Fibroblast of gingiva (primary cell): ENCODE measurements at places on chromosomes 7 and 10.
A peak's percentile ranks its signal among the peaks of the same experiment; 100 is the strongest.

DNA sequence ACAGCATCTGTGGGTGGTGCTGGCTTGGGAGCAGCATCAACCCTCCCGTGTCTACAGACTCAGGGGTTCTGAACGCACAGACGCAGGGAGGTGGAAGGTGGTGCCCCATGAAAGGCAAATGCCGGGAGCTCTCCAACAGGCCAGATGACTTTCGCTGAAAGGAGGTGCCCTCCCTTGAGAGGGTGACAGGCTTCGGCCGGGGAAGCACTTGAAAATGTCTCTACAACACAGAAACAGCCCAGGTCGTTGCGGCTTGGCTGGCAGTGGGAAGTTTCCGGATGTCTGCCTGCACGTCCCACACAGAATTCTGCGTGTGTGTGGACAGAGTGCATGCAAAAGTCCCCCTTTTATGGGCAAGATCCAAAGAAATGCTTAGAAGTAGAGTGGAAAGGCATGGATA is 239.6 kb downstream of the SKAP2 start:
- DNase-seq = no peak

DNA sequence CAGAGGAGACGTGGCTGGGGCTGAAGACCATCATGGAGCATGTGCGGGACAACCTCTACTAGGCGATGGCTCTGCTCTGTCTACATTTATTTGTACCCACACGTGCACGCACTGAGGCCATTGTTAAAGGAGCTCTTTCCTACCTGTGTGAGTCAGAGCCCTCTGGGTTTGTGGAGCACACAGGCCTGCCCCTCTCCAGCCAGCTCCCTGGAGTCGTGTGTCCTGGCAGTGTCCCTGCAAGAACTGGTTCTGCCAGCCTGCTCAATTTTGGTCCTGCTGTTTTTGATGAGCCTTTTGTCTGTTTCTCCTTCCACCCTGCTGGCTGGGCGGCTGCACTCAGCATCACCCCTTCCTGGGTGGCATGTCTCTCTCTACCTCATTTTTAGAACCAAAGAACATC is 22.0 kb upstream of the CPA5 start:
- DNase-seq = no peak

DNA sequence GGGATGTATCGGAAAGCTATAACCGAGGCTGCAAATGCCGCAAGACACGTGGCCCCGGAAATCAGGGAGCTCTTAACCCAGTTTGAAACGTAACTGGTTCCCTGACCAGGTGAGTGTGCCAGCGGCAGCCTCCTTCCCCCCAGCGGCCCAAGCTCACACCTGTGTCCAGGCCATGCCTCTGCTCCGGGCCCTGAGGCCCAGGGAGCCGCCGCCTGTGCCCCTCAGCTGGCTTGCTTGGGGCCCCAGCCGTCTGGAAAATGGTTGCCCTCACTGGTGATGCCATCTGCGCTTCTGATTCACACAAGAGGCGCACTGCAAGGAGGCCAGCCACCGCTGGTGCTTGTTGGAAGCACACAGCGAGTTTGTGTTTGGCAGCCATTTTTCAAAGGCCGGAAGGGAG is 9.2 kb downstream of the PWWP2B start:
- no peak for DNase-seq

DNA sequence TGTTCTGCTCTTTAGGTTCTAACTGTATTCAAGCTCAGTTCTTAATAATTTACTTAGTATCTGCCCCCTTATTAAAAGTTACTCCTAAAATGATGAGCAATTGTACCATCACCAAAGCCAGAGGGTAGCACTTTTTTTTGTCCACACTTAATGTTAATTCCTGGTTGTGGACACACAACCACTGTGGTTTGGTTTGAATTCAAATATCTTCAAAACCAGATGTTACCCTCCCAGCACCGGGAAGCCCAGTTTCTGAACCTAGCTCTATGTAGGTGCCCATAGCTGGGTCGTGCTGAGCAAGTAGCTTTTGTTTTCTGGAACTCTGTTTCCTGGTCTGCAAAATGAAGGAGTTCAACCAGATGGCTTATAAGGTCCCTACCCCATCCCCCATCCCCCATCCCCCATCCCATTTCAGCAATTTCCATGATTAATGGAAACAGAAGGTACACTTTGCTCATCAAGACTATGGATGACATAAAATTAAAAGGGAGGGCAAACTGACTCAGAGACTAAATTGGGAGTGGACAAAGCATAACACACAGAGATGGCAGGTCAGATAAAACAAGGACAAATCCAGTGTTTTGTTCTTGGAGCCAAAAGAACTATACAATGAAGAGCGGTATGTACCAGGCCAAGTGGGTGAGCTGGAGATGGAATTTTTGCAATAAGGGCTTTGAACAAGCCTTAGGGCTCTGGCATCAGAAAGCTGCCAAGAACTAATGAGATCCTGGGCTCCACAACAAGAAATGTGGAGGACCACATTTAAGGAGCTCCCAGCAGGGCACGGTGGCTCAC is 56.7 kb downstream of the DLG5 start:
- DNase-seq = peak; percentile 86

DNA sequence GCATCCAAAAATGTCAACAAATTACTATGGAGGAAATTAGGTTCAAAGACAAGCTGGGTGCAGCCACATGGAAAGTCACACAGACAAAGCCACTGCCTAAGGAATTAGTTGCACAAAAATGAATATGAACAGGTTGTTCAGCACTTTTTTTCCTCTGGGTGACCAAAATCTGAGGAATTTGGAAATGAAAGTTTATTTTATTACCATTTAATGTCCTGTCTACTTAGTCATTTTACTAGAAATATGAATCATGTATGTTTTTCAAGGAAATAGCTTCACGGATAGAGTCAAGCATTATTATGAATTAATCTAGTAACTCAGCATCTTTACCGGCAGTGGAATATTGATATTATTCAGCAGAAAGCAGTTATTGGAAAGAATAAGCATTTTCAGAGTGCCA is 106.3 kb downstream of the ANK3 start:
- DNase-seq = no peak

DNA sequence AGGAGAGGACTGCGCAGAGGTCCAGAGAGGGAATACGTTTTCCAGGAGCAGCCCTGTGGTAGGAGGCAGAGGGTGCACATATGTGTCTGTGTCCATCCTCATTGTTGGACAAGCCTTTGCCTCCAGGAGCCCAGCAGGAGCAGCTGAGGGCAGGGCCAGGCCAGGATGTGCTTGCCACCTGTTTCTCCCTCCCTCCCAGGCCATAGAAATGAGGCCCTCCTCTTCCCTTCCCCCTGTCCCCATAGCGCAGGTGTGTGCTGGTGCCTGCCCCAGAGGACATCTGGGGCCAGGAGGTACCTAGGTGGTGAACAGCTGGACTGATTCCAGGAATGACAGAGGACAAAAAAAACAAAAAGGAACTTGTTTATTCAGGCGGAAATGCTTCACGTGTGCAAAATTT is 10.5 kb upstream of the CXCL12 start:
- no peak for DNase-seq

DNA sequence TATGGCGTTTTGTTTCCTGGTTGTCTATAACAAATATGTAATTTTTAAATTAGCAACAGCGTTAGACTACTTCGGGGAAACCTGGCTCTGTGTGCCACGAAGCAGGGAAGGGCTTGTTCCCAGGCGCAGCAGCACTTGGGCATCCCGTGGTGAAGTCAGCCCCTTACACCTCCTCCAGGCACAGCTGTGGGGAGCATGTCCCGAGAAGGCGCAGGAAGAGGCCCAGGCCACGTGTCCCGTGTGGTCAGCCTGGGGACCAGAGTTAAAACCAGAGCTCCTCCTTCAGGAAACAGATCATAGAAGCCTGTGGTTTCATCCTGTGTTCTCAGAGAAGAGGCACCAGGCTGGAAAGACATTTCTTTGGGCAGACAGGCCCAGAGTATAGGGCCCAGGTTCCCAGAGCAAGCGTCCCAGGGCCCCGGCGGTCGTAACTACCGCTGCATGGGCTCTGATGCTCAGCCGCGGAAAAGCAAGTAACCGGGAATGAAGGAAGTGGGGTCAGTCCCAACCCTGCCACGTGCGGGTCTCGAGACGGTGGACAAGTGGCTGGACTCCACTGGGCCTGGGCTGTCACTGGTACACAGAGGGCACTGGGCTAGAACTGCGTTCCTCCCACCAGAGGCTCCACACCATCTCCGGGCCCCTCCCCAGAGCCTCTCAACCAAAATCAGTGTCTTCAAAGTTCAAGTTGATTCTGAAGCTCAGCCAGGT is 7.1 kb downstream of the NUDT1 start:
- DNase-seq = peak; percentile 94

DNA sequence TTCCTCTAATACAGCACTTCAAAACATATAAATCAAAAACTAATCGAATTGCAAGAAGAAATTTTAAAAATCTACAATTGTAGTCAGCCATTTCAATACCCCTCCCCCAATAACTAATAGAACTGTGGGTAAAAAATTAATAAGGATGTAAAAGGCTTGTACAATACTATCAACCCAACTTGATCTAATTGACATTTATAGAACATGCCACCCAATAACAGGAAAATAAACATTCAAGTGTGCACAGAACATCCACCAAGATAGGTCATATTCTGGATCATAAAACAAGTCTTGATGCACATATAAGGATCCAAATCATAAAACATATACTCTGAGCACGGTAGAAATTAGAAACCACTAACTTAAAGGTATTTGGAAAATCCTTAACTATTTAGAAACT is 4.0 kb upstream of the GPAM start:
- DNase-seq = no peak

GRCh38 chr7:70608229-70608628 is 523.7 kb upstream of the GALNT17 start:
- no peak for DNase-seq

DNA sequence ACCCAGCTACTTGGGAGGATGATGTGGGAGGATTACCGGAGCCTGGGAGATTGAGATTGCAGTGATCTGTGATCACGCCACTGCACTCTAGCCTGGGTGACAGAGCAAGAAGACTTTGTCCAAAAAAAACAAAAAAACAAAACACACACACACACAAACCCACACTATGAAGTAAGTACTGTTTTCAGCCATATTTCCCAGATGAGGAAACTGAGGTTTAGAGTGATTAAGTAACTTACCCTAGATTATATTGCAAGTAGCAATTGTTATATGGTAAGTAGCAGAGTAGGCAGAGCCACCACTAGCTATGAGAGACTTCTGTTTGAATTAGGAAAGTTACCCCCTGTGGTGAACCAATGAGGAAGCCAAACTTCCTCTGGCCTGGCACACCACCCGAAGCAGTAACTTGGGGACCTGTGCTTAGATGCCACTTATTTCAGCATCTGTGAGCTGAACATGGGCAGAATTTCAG is 61.9 kb downstream of the MCU start:
- no peak for DNase-seq

DNA sequence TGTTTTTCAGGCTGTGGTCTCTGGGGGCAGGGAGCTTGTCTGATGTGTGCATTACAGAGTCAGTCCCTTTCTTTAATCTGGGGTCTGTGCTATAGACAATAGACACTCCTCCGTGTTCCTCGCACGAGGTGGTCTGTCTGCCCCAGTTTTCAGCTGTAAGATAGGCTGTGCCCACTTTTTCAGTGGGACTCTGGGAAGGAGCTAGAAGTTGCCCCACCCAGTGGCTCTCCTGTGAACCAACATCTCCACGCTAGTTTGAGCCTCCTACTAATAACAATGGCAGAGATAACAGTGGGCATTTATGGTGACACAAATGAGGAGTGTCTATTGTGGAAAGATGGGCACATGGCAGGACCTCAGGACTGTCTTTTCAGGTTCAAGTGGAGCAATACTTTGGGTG is 44.0 kb downstream of the ADRB1 start:
- no peak for DNase-seq

GRCh38 chr10:77308084-77308732 is 329.4 kb downstream of the KCNMA1 start:
- no peak for DNase-seq

GRCh38 chr10:85139124-85139523 is 810.7 kb downstream of the CCSER2 start:
- DNase-seq = no peak

DNA sequence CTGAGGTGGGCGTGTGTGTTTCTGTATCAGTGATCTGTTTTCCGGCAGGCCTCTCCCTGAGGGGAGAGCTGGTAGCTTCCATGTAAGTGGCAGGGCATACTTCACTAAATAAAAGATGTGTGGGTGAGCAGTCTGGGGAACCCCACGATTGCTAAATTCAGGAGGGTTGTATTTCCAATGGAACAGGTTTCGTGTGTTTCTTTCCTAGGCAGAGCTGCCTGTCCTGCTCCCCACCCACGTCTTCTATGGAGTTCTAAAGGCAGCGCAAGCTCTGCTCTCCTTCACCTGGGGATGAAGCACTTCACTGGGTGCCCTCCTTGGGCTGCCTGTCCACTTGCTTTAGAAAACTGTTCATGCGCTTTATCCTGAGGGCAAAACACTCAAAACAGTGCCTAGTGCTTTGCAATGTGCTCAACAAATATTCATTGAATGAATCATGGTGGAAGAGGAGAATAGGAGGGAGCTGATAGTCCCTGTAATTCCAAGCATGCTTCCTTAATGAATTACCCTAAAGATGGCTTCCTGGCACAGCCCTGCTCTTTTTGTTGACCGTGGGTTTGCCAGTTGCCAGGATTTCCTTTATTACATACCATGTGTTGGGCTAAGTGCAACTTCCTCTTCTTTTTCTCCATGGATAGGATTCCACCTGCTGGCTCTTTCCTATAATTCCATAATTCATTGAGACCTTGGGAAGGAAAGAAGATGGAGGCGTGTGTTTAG is 50.6 kb upstream of the SRPK2 start:
- DNase-seq = peak; percentile 78

- DNase-seq = peak; percentile 43
These were observed 186.4 kb downstream of the KIF20B start for GRCh38 chr10:89887830-89888229.

DNA sequence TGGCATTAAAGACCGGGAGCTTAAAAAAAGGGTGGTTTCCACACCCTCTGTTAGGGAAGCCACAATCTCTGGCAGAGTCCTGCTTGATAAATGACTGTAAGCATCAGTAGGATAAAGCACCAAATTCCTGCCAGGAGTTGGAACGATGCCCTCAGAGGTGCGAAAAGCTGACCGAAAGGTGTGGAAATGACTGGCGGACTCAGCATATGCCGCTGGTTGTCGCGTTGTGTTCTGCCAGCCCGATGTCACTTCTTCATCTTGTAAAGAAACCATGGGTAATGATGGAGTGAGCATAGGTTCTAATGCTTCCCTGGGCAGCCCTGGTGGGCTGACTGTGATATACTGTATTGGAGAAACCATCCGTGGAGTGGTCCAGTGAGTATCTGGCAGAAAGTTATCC is 62.4 kb downstream of the KIAA1549 start:
- DNase-seq = no peak

- no peak for DNase-seq
These were observed 26.4 kb upstream of the UMAD1 start for GRCh38 chr7:7614018-7614741.

GRCh38 chr7:2873686-2874551 is 29.8 kb upstream of the GNA12 start:
- DNase-seq = peak; percentile 72

GRCh38 chr7:135970682-135971365 is 6.3 kb downstream of the MTPN start:
- no peak for DNase-seq

- DNase-seq = no peak
These were observed 761.5 kb upstream of the POM121L12 start for GRCh38 chr7:52273685-52274610.

GRCh38 chr7:6392712-6393666 is 54.8 kb downstream of the DAGLB start:
- DNase-seq = peak; percentile 79
